Left lobe of liver (tissue), 2 donors: ENCODE measurements at places on chromosomes 12 and 14. TPM values are rescaled to one million over a fixed set of nuclear protein-coding genes. Genes with fewer than 3 reads are reported as not detected.

Gene HRK
- not detected for total RNA-seq

DNA sequence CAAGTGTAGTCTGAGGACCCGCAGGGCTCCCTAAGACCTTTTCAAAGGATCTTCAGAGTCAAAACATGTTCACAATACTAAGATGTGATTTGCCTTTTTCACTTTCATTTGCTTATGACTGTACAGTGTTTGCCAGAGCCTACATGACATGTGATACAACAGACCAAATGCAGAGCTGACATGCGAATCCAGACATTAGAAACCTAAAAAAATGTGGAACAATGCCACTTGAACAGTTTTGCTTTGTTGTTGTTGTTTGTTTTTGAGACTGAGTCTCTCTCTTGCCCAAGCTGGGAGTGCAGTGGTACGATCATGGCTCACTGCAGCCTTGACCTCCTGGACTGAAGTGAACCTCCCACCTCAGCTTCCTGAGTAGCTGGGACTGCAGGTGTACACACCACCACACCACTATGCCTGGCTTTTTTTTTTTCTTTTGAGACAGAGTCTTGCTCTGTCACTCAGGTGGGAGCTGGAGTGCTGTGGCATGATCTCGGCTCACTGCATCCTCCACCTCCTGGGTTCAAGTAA is 5.3 kb upstream of the RAB35 start:
- DNase-seq, result no peak

Gene NINJ2
- 16.1 TPM for total RNA-seq

GRCh38 chr12:124394462-124395128 is 99.7 kb downstream of the RFLNA start:
- DNase-seq, result no peak

Gene VPS33A
- total RNA-seq, result 8.4 TPM

DNA sequence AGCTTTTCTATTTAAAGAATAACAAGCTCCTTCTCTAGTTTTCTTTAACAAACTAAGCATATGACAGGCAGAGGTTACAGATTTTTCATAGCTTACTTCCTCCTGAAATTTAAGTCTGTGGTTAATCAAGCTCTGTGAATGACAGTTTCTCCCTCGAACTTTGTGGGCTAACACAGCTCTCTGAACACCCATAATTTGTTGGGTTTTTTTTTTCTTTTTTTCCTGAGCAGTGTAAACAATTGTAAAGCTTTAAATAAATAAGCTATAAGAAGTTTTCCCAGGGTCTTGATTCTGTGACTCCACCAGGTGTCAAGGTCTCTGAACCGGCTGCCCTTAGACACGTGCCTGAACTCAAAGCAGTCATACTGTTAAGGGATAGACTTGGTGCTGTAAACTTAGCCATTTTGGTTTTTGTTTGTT is 128.1 kb upstream of the AMIGO2 start:
- no peak for DNase-seq
